ENCODE measurements at places on chromosomes 1 and 21.

GRCh38 chr1:8360493-8361197 is 42.7 kb downstream of the SLC45A1 start:
- no peak for DNase-seq

GRCh38 chr1:211951856-211952255 is 83.5 kb downstream of the INTS7 start:
- DNase-seq, result no peak

DNA sequence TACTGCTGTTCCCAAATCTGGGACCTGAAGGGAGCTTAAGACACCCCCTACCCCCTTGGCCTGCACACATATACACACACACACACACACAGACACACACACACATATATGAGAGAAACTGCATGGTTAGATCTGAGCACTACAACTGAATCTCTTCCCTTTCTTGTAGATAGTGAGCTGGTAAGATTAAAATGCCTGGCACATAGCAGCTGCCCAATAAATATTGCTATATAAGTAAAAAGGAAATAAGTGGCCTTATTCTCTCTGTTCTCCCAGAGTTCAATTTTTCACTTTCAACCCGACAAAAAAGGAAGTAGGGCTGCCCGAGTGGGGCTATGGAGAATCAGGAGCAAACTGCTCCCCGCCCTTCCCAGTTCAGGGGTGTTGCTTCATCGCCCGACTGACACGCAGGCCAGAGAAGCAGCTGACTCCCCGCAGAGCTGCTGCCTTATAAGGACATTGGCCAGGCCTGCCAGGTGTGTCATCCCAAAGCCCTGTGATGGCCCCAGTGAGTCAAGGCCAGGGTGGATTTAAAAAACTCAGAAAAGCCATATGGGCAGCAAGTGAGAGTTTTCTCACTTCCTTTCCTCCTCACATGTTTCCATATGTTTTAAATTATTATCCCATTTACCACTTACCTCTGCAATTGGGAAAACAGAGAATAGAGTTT is 106.5 kb upstream of the SLC44A3 start:
- DNase-seq, result peak; percentile 79

DNA sequence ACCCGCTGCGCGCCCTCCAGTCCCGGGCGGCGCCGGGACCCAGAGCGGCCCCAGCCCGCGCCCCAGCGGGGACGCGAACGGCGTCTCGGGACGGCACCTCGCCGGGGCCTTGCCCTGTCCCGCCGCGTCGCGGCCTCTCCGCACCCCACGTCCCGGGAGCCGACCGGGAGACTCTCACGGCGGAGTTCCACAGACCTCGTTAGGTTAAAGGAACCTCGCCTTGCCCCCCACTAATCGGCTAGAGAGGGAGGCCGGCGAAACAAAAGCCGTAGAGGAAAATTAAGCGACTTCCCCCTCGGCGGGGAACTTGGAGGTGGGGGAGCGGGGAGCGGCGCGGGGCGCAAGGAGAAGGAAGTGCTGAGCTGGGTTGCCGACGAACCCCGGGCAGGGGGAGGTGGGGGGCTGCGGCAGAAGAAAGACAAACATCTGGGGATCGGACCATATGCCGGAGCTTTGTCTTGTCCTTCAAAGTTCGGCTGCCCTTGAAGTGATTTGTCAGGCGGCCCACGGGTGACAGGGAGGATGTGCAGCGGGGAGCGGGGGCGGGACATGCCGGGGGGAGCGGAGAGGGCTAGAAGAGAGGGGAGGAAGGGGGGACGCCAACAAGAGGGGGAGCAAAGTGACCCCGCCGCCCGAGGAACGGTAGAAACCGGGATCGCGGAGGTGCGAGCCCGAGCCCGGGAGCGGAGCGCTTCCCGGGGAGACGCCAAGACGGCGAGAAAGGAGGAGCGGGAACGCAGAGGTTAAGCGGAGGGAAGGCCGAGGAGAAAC is 120.0 kb upstream of the RRP15 start:
- DNase-seq, result no peak

DNA sequence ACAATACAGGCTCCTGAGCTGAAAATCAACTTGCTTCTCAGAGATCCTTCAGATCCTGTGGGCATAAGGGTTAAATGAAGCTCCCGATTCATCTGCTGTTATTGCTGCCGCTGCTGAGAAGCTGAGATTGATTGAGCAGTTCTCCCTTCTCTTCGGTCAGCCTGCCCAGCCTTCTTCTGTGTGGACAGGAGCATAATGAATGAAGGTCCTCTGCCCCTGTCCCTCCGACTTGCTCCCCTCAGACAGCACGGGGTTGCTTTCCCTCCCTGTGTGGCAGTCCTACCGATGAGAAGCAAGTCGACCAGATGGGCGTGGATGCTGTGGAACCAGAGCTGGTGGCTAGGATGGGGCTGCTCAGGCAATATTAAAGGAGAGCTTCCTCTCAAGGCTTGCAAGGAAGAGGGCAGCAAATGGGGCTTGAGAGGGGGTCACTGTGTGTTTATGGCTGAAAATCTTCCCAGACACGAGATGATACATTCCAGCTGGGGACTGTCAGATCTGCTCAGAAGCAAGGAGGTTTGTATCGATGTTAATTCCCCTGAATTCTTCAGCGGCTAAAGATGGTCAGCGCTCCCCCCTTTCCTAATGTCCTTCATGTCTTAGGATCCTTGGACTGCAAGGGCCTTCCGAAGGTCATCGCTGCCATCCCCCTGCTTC is 63.9 kb upstream of the GOLT1A start:
- DNase-seq, result no peak

All from pons (tissue), 1 donor.